ENCODE measurements at places on chromosomes 1 and 21.

DNA sequence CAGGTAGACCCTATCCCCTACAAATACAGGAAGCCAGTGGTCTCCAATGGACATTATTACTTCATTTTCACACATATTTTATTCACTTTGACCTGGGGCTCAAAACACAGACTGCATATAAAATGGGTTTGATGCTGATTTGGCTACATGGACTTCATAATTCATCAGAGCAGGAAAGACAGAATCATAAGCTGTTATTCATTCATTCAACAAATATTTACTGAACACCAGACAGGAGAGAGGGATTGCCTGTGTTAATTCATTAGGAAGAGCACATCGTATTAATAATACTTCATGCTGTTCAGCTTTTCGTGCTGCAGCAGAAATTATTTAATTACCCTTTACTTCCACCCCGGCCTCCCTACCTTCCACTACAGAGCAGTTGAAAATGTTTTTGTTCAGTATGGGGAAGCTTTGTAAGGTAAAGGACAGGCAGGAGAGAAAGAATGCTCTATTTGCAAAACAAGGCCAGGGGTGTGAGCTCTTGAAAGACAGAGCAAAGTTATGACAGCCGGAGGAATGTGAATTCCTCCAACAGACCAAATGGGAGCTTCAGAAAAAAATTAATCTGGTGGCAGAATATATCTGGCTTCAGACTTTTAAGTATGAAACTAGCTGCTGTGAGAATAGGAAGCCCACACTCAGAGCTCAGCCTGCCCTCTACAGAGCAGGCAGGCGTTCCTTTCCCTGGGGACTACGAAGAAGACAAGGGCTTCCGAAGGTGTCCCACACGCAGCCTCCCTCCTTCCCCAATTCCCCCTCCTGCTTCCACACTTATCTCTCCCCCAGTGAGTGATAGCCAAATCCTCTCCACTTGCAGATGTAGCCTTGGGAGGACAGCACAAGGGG, 58.0 kb downstream of the MDM4 start:
- DNase-seq = no peak

DNA sequence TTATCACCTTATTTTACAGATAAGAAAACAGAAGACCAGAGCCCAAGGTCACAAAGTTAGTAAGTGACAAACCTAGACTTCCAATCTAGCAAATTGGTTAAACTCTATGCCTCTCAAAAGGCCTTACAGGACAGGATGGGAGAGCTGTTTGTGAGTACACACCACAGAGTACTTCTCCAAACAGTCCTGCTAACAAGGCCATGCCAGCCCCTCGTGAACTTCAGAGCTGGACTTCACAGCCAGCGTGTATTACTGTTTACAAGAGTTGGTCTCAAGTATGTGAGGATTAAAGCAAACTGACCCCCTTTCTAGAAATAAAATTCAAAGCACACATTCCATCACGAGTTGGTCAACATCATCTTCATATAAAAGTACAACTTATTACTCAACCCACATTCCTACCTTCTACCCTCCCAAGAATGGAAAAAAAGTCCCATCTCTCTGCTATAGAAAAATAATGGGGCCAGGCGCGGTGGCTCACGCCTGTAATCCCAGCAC, 19.8 kb upstream of the UBR4 start:
- DNase-seq = no peak

DNA sequence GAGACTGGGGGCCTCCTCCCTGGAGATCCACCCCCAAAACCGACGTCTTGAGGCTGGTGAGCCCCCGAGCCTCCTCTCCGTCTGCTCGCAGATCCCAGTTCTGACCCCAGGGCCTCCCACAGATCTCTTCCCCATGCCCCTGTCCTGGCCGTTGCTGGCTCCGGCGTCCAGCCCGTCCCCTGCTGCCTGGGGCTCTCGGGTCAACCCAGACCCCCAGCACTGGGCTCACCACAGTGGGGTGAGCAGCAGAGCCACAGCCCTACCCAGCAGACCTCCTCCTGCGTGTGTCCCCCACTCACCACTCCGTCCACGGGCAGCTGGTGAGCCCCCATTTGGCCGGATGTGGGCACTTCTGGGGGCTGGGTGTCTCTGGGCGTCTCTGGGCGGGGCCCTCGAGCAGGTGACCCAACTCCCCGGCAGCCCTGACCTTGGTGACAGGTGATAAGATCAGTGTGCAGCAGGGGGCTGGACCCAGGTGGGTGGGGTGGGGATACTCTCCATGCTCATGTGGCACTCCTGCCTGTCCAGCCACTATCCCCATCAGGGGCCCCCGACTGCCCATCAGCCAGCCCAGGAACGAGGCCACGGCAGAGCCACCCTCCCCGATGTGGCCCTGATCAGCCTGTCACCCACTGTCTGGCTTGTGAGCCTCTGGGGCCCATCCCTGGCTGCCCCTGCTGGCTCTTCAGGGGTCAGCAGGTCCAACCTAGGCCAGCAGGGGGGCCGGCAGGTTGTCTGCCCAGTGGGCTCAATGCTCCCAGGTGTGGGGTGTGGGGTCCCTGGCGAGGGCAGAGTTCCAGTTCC, 709 bp downstream of the TNFRSF14 start:
- no peak for DNase-seq

GRCh38 chr1:20604678-20605077, 15.8 kb downstream of the CDA start:
- DNase-seq = peak; percentile 62

GRCh38 chr1:2323451-2323974, 67.8 kb downstream of the MORN1 start:
- no peak for DNase-seq

DNA sequence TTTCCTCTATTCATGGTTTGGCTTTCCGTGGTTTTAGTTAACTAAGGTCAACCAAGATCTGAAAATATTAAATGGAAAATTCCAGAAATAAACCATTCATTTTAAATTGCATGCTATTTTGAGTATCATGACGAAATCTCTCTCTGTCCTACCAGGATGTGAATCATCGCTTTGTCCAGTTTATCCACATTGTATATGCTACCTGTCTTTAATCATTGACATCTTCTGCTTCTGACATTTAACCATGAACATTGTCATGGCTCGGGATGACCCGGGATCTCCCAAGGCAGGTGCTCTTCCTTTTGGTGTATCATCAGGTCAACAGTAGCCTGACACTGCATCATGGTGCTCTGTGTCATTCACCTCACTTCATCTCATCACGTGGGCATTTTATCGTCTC, 125.5 kb upstream of the HNRNPU start:
- DNase-seq = no peak

DNA sequence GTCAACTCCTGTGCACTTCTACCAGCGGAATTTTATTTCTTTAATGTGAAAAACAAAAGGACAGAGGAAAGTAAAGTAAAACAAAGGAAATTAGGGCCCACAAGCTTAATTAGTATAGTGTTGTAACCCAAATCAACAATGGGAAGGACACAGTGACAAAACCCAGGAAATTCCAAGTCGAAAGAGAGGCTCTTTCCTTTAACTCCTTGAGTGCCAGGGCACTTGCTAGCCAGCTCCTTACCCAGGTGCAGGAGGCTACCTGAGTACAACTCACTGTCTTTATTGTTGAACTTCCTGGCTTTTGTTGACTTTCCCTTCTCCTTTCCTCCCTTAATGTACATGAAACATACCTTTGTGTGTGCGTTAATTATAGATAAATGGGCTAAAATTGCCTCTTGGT, 55.0 kb downstream of the PEX14 start:
- DNase-seq = no peak
